ENCODE measurements at places on chromosomes 1 and 21.

DNA sequence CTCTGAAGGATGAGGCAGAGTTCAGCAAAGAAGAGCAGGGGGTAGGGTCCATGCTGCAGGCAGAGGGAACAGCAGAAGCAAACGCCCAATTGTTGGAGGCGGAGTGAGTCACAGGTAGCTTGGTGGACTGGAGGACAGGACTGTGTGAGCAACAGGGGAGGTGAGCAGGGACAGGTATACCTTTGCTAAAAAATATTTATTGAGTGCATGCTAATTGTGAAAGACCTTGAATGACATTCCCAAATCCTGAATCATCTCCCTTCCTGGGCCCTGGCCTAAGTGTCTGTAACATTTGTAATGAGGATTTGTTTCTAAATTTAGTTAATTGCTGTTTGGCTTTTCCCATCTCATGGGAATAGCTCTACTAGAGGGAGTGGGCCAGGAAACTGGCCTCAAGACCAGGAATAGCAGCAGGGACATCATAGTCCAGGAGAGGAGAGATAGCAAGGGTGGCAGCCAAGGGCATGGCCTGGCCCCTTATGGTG lies 123.7 kb downstream of the FOXD2 start:
- DNase-seq: no peak

DNA sequence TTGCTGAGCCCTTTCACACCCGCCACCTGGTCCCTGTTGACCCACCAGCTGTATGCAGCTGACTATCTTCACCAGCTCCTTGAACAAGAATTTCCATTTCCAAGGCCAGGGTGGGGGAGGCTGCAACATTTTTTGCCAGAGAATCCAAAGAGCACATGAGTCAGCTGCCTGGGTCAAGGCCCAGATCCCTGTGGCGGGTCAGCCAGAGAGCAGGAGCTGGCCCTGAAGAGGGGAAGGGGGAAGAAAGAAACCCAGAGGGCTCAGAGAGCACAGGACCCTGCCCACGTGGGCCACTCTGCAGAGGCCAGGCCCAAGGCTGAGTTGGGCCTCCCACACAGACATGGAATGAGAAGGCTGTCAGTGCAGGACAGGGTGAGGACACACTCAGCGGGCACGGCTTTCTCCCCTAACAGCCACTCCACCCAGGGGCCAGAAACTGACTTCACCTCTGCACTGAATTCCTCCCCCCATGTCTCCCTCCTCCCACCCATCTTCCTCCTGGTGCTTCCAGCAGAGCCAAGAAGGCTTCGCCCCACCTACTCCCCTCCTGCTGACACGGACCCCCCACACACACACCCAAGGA lies 28.9 kb downstream of the S100A6 start:
- DNase-seq: no peak

DNA sequence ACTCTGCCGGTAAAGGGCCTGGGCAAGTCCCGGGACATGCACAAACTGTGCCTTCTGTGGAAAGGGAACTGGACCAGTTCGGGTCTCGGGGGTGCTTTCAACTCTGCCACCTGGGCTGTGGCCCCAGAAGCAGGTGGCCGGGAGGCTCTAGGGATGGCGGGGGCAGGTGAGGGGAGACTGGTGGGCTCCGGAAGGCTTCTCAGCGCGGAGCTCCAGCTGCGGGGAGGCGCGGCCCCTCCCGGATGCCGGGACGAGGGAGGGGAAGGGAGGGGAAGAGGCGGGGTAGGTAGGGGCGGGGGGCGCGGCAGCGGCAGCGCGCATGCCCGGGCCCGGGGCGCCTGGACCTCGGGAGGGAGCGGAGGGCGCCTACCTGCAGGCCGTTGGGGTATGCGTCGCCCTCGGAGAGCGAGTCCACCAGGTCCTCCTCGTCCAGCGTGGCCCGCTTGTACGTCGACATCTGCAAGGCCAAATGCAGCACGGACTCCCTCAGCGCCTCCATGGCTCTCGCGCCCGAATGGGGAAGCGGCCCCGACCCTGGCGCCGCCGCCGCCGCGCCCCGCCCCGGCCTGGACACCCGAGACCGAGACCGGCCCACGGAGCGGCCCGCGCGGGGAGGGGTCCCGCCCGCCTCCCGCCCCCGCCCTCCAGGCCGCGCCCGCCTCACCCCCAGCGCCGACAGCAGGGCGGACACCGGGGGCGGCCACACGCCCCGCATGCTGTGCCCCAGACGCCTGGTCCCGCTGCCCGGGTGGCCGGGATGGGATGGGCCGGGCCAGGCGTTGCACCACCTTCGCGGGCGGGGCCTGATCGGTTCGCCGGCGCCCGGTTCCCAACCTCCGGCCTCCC lies at the start of gene ECE1:
ECE1 (minus strand) TSS at position 764 of the 846 bp plus-strand sequence; CDS start at position 715, 49 bp downstream.
- peak; percentile 59 for DNase-seq

GRCh38 chr1:56399795-56400194 lies 179.6 kb downstream of the PLPP3 start:
- no peak for DNase-seq

DNA sequence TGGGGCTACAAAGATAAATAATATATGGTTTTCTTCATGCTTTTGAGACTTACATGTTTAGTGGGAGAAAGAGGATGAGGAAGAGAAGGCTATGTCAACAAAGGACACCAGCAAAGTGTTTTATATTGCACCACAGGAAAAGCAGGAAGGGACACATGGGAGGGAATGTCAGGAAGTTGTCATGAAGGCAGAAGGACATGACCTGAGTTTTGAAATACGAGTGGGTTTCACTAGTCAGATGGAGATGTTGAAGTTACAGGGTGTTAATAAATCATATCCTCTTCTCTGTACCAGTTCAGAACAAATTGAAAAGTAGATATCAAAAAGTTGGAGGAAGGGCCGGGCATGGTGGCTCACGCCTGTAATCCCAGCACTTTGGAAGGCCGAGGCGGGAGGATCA lies 18.2 kb upstream of the AGO1 start:
- DNase-seq: no peak

- DNase-seq: no peak
Measured at GRCh38 chr1:198649232-198649967, 10.6 kb downstream of the PTPRC start.

DNA sequence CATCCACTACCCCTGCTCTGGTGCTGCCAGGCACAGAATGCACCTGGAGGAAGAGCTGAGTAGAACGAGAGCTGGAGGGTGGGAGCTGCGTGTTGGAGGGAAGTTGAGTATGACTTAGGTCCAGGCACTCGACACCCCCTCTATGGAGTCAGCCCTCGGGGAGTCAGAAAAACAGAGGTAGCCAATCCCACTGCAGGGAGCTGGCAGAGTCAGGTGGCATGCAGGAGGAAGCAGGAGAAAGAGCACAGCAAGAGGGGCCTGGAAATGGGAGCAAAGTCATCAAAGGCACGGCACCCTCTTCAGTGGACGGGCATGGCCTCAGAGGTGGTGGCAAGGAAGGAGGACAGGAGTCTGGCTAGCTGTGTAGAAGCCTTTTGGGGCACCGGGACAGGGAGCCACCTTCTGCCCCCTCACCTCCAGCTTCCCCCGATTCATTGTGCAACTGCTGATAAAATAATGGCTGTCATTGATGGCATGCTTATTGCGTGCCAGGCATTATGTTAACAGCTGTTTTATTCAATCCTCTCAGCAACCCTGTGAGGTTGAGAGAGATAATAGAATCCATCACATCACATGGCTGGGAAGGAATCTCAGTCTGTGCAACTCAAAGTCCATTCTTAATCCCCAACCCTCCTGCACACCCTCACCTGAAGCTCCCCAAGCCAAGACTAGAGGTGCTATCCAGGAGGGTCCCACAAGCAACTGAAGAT lies 42.0 kb downstream of the C1orf198 start:
- no peak for DNase-seq

GRCh38 chr1:190475421-190476141 lies 2.1 kb downstream of the BRINP3 start:
- no peak for DNase-seq

Measured in stimulated activated naive CD8-positive, alpha-beta T cell treated with anti-CD3 and anti-CD28 coated beads, Interleukin-15, Interleukin-2, amounts not matched to agents 100 U/mL and 50 U/mL, for 24 hours (primary cell).